ENCODE measurements at places on chromosomes 7 and 10.

DNA sequence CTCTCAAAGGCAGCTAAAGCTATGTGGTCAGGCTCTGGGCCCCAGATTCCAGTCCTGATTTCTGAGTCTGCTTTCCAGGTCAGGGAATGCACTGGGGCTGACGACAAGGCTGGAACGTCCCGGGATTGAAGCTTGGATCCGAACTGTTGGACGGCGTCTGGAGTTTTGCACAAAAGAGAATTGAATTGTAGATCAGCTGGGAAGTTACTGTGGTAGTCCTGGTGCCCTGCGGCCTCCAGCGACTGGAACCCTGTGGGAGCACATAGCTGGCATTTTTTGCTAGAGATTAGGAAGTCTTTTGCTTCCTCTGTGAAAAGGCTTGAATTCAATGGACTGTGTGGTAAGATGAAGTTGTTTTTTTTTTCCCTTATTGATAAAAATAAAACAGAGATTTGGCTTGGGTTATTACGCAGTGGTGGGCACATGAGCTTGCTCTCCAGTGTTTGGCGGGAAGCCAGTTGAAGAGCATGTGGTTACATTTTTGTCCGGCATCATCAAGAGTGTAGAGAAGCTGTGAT is at the start of gene HK1:
HK1 (plus strand) TSS at position 51 of the 518 bp plus-strand sequence.
- DNase-seq: no peak

GRCh38 chr10:102841827-102842345 is 4.7 kb upstream of the CYP17A1 start:
- DNase-seq: no peak

GRCh38 chr10:73819513-73820093 is 8.2 kb upstream of the NDST2 start:
- no peak for DNase-seq

GRCh38 chr10:126504063-126504760 is 115.9 kb upstream of the ADAM12 start:
- peak; percentile 49 for DNase-seq

GRCh38 chr10:129498680-129499079 is 31.6 kb downstream of the MGMT start:
- DNase-seq: no peak

DNA sequence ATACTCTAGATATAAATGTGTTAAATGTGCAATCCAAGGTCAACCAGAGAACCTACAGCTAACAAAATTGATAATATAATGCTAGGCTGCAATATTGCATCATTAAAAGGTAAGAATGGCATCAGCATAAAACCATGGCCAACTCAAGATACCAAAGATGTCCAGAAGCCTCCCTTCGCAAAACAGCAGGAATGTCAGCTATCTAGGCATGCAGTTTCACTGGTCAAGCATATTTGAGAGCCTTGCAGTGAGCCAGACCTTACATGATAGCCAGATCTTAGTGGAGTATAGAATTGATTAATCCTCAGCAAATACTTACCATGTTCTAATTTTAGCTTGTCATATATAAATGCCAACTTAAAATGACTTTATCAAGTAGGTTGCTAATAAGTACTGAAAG is 138.8 kb downstream of the ZEB1 start:
- no peak for DNase-seq

DNA sequence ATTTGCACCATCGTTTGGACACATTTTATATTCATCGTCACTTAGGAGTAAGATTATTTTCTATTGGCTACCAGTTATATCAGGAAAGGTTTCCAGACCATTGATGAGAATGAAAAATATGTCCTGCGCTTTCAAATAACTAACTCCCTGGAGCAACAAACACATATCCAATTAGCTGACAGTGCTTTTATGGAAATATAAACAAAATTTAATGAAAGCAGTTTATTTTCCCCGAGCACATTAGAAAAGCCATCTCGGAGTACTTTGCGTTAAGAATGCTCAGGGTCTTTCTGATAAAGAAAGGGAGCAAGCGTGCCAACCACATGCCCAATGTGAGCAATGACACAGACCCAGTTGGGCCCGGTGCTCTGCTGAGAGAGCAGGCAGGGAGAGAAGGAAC is 85.1 kb upstream of the ZPBP start:
- no peak for DNase-seq

DNA sequence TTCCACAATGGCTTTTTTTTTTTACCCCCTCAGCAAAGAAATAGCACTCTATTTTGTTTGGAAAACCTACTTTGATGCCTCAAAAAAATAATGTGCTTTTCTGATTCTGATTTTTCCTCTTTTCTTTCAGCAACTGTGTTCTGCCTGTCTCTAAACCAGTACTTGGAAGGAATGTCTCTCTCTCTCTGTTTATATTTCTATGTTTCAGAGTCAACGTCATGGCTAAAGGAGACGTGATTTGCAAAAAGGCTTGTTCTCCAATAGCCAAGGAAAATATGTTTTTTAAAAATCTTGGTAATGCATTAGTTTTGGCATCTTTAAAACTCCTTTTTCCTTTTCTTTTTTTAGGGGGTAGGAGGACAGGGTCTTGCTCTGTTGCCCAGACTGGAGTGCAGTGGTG is 56.0 kb upstream of the SDK1 start:
- no peak for DNase-seq

DNA sequence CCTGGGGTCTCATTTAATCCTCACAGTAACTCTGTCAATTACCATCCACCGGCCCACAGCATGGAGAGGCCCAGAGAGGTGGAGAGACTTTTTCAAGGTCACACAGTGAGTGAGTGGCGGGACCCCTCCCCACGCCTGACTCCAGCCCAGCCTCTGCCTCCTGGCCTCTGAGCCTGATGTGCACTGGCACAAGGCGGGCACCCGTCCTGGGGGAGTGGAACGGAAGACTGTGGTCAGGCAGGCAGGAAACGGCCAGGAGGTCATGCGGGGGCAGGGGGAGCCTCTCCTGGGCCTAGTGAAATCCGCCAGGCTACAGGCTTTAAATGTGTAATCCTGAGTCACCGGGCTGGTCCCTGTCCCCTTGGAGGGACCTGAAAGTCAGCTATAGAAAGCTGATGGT is 32.2 kb downstream of the ZCCHC24 start:
- DNase-seq: no peak

- no peak for DNase-seq
These were observed 312 bp downstream of the PDCD11 start for GRCh38 chr10:103396789-103397087.

- no peak for DNase-seq
These were observed 310.3 kb upstream of the AKR1E2 start for GRCh38 chr10:4515721-4516120.

- no peak for DNase-seq
These were observed 820.6 kb upstream of the KCND2 start for GRCh38 chr7:119452401-119452800.

DNA sequence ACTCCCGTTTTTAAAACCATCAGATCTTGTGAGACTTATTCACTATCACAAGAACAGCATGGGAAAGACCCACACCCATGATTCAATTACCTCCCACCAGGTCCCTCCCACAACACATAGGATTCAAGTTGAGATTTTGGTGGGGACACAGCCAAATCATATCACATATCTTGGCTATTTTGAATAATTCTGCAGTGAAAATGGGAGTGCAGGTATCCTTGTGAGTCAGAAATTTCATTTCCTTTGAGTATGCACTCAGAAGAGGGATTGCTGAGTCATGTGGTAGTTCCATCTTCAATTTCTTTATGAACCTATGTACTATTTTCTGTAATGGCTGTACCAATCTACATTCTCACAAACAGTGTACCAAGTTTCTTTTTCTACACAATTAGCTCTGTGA is 125.8 kb downstream of the ANKRD7 start:
- no peak for DNase-seq

DNA sequence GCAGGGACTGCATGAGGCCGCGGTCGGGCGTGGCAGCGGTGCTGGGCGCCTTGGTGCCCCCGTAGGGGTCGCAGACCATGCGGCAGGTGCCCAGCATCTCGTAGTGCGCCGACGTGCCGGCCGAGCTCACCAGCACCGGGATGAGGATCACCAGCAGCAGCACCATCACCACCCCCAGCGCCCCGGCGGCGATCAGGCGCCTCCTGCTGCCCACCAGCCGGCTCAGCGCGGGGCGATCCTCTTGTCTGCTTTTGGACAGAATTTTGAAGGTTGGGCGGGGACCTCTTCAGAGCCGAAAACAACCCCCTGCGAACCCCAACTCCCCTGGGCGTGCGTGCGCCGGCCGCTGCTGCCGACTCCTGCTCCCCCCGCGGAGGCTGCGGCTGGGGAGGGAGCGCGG is 779 bp downstream of the C1QL3 start:
- DNase-seq: no peak

GRCh38 chr10:94546901-94547185 is 1.3 kb downstream of the HELLS start:
- DNase-seq: peak; percentile 20

DNA sequence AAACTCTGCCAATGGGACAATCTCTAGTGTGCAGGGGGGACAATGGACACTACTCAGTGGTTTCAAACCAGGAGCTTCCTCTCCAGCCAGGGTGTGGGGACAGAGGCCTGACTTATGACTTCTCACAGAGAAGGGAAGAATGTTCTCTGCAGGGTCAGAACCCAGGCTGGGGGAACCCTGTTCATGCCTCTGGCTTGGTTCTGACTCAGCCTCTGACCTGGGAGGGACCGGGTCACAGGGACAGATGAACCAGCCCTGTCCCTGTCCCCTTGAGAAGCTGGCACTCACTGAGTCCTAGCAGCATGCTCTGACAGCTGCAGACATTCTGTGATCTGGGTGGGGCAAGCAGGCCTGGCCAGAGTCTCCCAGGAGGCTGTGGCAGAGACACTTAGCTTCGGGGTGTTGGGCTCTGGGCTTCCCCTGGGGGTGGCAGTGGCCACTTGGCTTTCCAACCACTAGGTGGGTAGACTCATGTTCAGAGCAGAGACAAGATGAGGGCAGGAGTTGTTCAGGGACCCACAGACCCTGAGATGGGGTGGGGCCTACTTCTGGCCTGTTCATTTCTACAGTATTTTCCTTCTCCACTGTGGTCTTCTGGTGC is 13.6 kb downstream of the TSPAN15 start:
- DNase-seq: no peak

- no peak for DNase-seq
These were observed 755.2 kb downstream of the AUTS2 start for GRCh38 chr7:70353330-70353945.

- DNase-seq: no peak
These were observed 12.1 kb upstream of the PRRT4 start for GRCh38 chr7:128373606-128374005.

- no peak for DNase-seq
These were observed 5.0 kb downstream of the FOXP2 start for GRCh38 chr7:114419441-114420272.

DNA sequence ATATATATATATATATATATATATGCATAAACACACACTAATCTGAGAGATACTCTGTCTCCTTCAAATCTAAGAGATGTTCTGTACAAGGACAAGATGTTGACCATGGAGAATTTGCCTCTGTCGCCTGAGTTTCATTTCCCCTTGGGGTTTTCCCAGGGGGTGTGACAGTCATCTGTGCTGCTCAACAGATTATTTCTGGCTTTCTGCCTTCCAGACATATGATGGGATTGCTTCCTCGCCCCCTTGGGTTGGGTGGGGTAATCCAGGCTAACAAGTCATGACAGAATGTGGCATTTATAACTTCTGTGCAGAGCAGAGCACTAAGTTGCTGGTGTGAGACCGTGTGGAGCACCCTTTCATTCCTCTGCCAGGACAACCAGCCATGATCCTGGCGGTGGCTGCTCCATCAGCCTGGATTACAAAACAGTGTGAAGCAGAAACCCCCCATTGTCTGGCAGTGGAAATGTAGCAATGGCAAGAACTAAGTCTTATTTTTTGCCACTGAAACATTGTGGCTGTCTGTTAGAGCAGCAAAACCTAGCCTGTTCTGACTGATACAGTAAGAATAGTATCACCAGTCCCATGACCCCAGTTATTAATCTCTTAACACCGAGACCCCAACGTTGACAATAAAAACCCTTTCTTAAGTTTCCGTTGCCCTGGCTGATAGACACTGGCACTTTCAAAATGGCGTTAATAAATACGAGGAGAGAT is 13.7 kb upstream of the USP6NL start:
- DNase-seq: no peak

DNA sequence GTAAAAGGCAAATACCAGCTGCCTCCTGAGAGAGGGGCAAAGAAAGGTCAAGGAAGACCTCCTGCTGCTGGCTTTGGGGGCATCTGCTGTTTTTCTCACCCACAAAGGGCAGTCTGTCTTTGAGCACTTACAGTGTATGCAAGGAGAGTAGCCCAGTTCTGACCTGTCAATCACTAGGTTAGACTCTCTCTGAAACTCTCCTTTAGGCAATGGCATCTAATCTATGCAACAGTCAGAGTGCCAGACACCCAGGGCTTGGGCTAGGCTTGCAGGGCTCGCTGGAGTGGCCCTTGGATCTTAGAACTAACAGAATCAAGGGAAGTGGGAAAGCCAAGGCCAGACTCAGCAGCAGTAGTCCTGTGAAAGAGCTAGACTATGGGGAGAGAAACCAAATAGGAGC is 522.9 kb downstream of the NRG3 start:
- no peak for DNase-seq

DNA sequence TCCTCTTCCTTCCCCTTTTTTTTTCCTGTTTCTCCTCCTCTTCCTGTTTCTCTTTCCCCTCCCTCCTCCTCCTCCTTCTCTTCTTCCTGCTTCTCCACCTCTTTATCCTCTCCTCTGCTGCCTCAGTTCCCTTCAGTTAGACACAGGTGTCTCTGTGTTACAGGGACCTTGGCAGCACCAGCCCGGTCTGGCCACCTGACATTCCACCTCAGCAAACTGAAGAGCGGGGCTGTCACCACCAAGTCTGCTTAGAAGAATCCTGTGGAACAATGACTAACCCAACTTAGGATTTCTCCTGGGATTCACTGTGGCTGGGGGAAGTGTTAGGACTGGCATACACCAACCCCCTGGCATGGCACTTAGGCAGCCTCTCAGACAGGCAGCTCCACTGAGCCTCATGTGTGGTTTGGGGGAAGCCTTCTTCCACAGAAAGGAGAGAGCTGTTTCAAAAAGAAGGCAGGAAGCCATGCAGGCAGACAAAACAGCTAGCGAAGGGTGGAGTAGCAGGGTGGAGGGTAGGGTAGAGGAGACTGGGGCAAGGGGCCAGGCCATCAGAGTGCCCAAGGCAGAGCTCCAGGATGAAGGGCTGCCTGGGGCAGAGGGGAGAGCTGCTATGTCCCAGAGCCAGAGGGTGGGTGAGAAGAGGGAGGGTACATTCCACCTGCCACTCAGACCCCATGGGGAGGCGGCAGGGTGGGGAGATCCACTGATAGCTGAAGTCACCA is 13.2 kb upstream of the GDF10 start:
- no peak for DNase-seq

GRCh38 chr10:120022357-120022756 is 129.8 kb downstream of the SEC23IP start:
- DNase-seq: no peak

DNA sequence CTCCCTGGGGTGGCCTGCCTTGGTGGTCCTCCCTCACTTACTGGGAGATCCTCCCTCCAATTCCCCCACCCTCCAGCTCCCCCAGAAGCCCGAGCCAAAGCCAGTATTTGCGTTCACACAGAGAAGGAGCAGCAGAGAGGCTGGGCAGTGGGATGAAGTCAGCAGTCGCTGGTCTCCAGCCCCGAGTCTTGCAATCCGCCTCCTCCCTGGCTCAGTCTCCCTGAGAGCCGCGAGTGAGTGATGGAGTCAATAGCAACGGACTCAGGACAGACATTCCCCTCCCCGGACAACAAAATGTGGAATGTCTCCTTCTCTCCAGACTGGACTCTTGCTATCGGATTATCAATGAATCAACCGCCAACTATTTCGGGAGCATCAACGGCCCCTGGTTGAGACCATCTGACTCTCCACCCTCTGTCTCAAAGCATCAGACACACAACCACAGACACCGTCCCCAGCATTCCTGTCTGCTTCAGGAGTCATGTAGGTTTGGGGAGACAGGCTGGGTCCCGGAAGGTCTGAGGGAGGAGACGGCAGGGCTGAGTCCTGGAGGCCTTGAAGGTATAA is 178.4 kb downstream of the SH3PXD2A start:
- no peak for DNase-seq

- DNase-seq: no peak
These were observed 5.1 kb downstream of the LMOD2 start for GRCh38 chr7:123660514-123661354.

All from HuH-7 (cell line).